ENCODE measurements at places on chromosomes 3 and 15.

- DNase-seq = no peak
Measured at GRCh38 chr3:24490151-24490550, 4.5 kb downstream of the THRB start.

DNA sequence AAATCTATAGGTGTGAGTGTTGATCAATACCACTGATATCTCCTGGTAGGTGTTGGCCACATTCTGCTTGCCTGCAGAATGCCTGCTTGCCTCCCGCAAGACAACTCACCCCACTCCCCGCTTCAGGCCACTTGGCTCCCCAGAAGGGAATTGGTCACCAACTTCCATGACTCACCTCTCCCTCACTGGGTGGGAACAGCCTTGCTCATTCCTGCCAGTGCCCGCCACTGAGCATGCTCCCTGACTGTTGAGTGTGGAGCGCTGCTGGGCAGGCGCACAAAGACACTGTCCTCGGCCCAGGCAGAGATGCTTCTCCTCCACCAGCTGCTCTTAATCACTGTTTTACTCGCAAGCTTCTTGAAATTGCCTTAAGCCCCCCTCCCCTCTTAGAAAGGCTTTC, 57.3 kb upstream of the PPP2R3A start:
- peak; percentile 85 for DNase-seq

DNA sequence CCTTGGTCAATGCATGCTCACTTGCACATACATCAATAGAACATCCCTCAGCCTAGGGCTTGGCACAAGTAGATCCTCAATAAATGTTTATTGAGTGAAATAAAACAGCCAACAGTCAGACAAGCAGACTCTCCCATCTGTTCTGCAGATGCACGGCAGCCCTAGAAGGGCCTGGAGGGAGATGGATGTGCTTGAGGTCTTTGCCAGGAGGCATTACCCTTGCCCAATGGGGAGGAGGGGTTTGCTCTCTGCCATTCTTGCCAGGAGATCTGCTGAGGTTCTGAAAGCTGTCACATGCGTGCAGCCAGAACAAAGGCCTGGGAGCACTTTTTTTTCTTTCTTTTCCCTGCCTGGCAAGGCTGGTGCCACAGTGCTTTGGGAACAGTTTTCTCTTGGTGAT, 349.3 kb upstream of the THRB start:
- no peak for DNase-seq

GRCh38 chr3:156997351-156997750, 162.6 kb downstream of the CCNL1 start:
- DNase-seq = no peak

GRCh38 chr3:152839511-152839910, 4.6 kb downstream of the P2RY1 start:
- DNase-seq = no peak

GRCh38 chr3:40299721-40300335, 9.7 kb upstream of the EIF1B start:
- DNase-seq = no peak

- no peak for DNase-seq
Measured at GRCh38 chr3:37310666-37311050, 136.3 kb upstream of the LRRFIP2 start.

GRCh38 chr15:38460543-38460942, 6.6 kb downstream of the FAM98B start:
- DNase-seq = no peak

DNA sequence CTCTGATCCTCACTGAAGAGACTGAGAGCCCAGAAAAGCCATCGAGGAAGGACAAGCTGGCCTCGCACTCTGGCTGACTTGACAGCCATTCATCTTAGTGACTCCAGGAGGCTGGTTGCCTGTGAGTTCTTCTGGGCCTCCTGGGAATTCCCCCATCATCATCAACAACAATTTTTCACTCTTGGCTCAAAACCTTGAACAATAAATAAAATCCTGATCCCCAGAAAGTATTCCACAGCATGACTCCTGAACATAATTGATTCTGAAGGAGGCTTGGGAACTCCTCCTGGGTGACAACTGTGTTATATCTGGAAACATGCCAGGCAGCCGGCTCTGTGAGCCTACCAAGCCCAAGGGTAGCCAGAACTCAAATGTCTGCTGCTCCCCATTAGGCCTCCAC, 188.6 kb downstream of the SHQ1 start:
- DNase-seq = no peak

- DNase-seq = no peak
Measured at GRCh38 chr3:55294557-55294956, 192.5 kb downstream of the WNT5A start.

- no peak for DNase-seq
Measured at GRCh38 chr3:68958932-68959331, 26.6 kb upstream of the TAFA4 start.

GRCh38 chr3:52479877-52480575, 15.1 kb upstream of the STAB1 start:
- no peak for DNase-seq

GRCh38 chr3:195151866-195152541, 119.0 kb downstream of the XXYLT1 start:
- DNase-seq = peak; percentile 47

DNA sequence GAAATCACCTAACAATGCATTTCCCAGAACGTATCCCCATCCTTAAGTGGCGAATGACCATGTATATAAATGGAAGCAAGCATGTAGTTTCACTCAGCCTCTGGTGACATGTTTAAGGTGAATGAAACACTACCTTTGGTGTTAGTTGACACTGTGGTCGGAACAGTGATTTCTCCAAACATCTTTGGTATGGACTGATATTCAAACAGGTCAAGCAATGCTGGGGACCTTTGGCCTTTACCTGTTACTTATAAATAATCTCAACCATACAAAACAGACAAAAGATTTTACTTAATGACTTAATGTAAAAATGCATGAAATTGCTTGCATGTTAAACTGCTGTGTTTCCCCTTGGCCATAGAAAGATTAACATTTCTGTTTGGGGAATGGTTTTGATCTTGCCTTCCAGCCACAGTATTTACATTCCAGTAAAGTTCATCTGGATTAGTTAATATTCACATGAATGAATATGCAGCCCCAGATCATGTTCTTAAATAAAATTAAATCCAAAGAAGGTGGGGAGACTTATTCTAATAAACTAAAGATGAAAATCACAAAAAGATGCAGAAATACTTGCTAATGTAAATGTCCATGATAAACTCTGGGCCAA, 74.4 kb upstream of the HES1 start:
- no peak for DNase-seq

- DNase-seq = no peak
Measured at GRCh38 chr3:194852831-194853508, 167.3 kb downstream of the FAM43A start.

DNA sequence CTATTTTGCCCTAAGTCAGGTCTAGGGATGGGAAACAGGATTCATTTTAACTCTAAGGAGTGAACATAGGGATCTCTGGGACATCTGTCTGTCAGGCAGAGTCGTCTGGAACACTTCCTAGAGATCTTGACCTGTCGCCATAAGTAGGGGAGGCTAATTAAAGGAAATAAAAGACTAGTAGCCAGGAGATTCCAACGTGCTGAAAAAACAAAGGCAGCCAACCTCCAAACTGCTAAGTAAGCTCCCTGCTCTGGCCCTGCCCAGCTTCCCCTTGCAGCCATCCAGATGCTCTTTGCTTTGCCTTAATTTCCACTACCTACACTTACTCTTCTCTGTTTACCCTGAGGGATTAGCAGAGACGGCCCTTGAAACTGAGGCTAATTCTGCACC, 18.4 kb upstream of the TSEN2 start:
- no peak for DNase-seq

DNA sequence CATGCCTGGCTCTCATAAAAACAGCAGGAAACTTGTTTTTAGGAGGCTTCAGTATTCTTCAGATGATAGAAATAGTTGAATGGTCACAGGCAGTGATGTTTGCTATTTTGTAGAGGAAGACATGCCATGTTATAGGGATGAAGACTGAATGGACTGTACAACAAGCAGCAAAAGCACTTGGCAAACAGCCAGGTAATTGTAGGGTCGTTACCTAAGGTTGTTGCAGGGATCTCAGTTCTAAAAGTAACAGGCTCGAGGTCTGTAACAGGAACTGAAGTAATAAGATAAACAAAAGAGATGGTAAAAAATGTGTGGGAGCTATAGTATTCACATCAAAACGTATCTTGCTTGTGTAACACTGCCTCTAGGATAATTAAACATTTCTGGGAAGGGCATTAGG, 116.3 kb downstream of the TFG start:
- DNase-seq = no peak

GRCh38 chr3:73052857-73053256, 8.6 kb upstream of the EBLN2 start:
- no peak for DNase-seq

GRCh38 chr15:68606375-68606774, 27.6 kb downstream of the CORO2B start:
- DNase-seq = no peak
